Lung microvascular endothelial cell (primary cell): ENCODE measurements at places on chromosomes 5 and 9. TPM values are rescaled to one million over a fixed set of nuclear protein-coding genes. Genes with fewer than 3 reads are reported as not detected.
A peak's percentile ranks its signal among the peaks of the same experiment; 100 is the strongest.

DNA sequence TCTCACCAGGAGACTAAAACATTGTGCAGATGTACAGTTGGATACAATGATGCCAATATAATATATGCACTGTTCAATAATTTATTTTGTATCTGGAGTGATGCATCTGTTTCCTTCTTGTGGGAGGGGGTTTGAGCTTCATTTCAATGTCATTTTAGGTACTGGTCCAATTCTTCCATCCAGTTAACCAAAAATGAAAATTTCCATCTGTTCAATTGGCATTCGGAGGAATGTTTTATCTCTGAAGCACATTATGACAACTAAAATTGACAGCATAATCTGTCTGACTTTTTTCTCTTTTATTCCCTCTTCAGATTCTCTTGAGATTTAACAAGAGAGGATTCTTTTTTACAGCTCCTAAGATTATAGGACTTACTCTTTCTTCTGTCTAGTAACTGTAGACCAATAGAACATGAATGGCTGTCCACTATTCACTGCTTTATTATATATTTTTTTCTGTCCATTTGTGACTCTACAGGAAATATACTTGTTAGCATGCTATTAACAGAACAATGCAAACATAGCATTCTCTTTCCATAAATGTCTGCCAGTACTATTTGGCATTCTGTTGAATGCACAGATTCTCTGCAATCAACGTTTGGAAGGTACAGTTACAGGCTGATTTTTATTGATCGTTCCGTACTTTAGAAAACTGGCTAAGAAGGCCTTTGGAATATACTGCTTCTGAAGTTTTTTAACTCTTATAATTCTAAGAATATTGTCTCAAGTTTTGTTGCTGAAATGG is 57.8 kb downstream of the NDUFAF2 start:
- no peak for DNase-seq

The PGM5 gene
- 27.5 and 295 TPM in 2 replicates for total RNA-seq

The TEX10 gene
- total RNA-seq = 18.5 TPM in 2 replicates

GRCh38 chr5:67182301-67182790 is 14.3 kb downstream of the CD180 start:
- peak; percentile 67 for DNase-seq

DNA sequence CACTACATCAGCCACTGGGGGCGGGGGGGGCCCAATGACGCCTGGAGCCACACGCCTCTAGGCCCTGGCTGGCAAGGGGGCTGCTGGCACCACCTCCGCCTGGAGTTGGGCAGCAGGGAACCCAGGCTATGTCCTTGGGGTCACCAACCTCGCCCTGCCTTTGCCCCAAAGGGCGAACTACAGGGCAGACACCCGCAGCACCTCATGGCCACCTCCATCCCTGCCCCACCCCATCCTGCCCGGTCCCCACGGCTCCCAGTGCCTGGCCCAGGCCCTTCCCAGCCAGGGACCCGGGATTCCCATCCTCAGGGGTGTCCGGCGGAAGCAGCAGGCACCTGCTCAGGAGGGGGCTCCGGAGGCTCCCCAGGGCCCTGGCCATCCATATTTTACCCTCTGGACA is 37.0 kb downstream of the NACC2 start:
- no peak for DNase-seq

- DNase-seq = no peak
Observed at GRCh38 chr5:173753307-173754168, 134.6 kb upstream of the CPEB4 start.

GRCh38 chr5:175691761-175692160 is 33.9 kb downstream of the HRH2 start:
- no peak for DNase-seq

DNA sequence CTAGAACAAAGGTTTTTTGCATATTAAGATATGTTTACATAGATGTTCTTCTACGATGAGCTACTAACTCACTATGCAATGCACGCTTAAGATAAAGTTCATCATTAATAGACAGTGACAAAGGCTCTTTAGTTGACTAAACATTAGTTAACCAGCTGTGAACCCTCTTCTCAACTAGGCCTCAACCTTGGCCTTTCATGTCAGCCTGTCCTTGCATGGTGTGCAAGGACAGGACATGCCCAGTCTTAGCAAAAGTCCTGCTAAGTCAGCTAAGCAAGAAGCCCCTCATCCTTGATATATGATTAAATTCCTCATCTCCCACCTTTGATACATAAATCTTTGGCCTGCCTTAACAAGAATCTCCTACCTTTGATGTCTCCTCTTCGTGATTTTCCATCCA is 50.9 kb downstream of the PLPP1 start:
- no peak for DNase-seq

The SPINK4 gene
- not detected in 2 replicates for total RNA-seq

- DNase-seq = no peak
Observed at GRCh38 chr9:68802525-68803015, 97.5 kb downstream of the PIP5K1B start.

DNA sequence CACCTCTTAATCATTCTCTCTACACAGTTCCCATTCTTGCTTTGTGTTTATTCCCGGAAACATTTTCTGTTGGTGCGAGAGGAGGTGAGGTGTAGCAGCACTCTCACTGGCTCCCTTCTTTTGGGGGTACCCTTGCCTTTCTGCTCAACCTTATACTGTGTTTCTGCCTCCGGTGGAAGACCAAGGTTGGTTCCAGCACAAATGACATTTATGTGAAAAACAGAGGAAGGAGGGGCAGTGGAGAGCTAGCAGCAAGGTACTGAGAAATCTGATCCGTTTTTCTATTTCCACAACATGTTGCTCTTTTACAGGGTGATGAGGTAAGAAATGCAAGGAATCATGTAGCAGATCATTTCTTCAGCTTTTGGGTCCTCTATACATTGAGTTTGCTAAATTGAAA is 648.0 kb upstream of the DMAC1 start:
- DNase-seq = no peak

- no peak for DNase-seq
Observed at GRCh38 chr5:78845470-78845869, 139.6 kb downstream of the ARSB start.

The SLC6A18 gene
- total RNA-seq = not detected in 2 replicates

GRCh38 chr9:118991366-118992285 is 377.6 kb downstream of the BRINP1 start:
- no peak for DNase-seq

DNA sequence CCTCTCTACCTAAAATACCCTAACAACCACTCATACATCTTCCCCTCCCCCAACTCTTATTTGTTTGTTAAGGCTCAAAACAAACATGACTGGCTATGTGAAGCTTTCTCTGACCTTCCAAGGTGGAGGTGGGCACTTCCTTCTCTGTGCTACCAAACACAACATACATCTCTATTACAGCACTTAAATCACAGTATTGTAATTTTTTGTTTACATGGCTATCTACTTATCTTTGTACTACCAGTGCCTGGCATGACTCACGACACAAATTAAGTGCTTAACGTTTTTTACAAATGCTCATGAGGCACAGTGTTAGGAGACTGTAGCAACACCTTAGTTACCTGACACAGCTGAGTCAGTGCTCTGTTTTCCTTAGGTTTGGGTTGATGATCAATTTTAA is 18.6 kb downstream of the HOMER1 start:
- DNase-seq = no peak

The FAXDC2 gene
- 5.9 and 15.3 TPM in 2 replicates for total RNA-seq

- DNase-seq = no peak
Observed at GRCh38 chr5:27590503-27590902, 552.1 kb upstream of the CDH9 start.

DNA sequence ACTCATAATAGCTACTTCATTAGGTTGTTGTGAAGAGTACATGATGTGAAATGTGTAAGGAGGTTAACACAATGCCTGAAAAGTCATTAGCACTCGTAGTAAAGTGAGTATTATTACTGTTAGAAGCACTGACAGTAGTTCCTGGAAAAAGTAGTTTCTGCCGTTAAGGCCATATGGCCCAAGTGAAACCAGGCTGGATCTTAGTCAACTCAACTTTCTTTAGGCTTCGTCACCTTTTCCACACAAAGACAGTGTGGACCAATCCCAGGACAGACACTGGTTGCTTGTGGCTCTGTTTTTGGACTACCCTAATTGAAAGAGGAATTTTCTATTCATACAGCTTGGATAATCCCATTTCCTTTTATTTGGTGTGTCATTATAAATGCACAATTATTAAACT is 29.4 kb upstream of the CKMT2 start:
- DNase-seq = no peak

The EPB41L4A gene
- total RNA-seq = 19.6 and 49.6 TPM in 2 replicates

DNA sequence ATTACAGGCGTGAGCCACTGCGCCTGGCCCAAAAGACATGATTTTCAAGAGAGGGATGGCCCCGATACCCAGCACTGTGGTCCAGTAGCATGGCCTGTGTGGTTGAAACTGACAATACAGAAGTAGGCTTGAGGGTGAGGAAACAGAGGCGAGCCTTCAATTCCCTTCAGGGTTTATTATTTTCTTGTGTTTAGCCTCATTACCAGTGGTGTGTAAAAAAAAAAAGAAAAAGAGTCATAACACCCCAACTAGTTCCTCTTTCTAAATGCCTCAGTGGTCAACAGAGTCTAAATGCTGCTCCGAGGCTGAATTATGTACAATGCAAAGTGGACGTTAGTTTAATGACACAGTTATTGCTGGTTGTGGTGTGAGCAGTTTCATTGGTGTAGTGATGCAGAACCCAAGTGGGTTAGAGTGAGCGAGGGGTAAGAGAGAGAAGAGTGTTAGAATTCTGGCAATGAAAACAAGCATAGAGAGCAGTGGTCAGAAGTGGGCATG is 58.8 kb downstream of the SNX30 start:
- DNase-seq = no peak

DNA sequence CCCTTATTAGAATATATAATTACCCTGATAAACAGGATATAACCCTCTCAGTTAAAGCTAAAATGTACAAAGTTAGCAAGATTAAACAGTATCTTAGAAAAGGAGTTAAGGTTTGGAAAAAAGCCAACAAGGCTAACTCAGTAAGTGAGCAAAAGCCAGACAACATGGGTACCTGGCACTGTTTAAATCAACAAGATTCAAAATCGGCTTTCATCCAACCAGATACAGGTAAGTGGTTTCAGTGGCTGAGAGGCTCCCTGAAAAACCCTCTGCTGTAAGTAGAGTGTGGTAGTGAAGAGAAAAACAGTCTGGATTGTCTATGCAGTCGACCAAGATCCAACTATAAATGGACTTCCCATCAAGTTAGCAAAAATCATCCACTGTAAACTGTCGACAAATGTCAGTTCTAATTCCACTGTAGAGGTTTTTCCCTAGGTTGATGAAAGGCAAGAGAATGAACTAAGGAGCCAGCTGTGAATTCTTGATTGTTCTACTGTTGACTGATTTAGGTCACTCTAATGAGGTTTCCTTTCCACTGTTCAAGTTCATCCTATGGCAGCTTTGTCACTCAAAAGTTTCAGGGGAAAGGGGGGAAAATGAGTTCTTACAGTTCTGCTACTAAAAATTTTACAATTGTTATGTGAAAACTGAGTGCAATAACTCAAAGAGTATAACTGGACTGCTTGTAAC is 27.3 kb downstream of the ETF1 start:
- no peak for DNase-seq

The PSMD5 gene
- total RNA-seq = 17.3 and 18.7 TPM in 2 replicates

DNA sequence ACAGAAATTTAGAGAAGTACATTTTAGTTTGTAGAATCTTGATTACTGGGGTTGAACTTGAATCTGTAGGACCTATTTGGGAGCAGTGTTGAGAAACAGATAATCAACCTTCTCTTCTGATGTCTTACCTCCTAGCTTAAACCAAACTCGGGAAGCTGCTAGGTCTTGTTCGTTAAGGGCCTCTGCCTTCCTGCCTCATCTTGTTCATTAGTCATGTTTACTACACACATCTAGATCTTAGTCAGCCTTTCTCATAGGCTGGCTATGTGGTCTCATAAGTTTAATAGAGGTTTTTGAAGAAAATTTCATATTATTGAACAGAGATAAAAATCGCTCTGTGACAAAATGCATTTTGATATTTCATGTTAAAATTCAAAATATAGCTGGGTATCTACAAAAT is 331.0 kb upstream of the EDIL3 start:
- DNase-seq = no peak

- DNase-seq = no peak
Observed at GRCh38 chr5:116411101-116411571, 163.5 kb downstream of the SEMA6A start.

- no peak for DNase-seq
Observed at GRCh38 chr5:68313336-68313735, 97.8 kb downstream of the PIK3R1 start.

DNA sequence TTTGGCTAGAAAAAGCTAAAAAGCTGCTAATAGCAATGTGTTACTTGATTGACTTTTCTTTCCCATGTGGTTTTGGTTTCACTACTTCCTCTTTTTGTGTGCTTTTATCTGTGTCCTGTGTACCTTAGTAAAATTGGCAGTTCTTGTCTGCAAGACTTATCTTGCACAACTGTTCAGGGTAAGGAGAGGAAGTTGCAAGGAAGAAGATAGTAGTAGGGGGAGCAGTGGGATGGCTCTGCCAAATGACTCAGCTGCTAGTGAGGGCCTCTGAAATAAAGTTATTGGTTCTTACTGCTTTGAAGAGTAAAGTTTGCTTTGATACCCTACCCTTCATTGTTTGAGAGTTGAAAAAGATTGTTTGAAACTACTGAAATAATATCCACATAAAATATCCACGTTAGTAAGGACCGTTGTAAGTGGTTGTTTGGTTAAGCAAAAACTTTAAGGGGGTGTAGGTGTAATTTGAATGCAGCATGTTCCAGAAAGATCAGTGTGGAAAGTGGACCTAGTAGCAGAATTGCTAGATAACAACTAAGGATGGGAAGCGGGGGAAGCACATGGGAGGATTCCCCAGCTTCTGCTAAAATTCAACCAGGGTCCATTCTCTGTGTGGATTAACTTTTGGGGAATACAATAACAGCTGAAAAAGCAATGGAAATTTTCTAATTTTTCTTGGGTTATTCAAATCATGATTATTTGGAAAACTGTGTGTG is 123.5 kb downstream of the SCAMP1 start:
- no peak for DNase-seq

GRCh38 chr9:95588724-95589588 is 72.2 kb upstream of the PTCH1 start:
- no peak for DNase-seq

DNA sequence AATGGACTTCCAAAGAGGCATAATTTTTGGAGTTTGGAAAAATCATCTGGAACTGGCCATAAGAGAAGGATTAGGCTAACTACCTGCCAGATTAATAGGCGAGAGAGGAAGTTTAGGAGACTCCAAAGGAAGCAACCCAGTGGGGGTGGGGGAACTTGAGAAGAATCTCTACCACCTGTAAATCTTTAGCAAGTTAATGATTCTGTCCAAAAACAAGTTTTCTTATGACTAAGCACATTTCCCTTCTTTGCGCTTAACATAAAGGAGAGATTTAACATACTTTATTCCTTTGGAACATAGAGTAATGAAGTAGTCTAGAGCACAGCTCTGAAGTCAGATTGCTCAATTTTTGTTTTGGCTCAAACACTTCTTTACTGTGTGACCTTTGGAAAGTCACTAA is 58.2 kb upstream of the PAPPA start:
- no peak for DNase-seq

GRCh38 chr9:137294091-137294680 is 7.9 kb downstream of the NRARP start:
- DNase-seq = peak; percentile 87
